ENCODE measurements at places on chromosomes 16 and 17.

- peak; percentile 12 for DNase-seq
Observed at GRCh38 chr17:39264119-39264518, 38.4 kb upstream of the STAC2 start.

GRCh38 chr16:49343291-49343690 lies 30.3 kb upstream of the C16orf78 start:
- no peak for DNase-seq

DNA sequence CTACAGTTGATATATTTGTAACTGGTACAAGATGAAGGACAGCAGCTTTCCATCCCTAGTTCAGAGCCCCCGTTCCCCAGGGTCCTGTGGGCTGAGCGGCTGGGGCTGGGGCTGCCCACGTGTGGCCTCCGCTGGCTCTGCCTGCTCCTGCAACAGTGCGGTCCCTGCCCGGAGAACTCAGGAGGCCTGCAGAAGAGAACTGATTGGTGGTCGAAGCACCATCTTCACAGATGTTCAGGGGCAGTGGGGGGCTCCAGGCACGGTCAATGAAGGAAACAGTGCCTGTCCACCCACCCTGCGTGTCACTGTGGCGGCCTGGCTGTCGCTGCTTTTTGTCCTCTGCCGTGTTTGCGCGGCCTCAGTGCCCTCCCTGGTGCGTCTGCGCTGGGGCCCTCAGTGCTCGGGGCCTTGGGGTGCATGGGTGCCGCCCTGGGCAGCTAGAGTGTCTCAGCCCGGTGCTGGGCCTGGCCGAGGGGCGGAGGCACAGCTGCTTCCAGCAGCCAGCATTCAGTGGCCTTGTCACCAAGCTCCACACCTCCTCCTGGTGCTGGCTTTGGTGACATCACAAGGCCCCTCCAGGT lies 4.2 kb upstream of the NUDT16L1 start:
- DNase-seq = no peak

GRCh38 chr17:43927060-43927864 lies 15.0 kb downstream of the PPY start:
- DNase-seq = no peak

DNA sequence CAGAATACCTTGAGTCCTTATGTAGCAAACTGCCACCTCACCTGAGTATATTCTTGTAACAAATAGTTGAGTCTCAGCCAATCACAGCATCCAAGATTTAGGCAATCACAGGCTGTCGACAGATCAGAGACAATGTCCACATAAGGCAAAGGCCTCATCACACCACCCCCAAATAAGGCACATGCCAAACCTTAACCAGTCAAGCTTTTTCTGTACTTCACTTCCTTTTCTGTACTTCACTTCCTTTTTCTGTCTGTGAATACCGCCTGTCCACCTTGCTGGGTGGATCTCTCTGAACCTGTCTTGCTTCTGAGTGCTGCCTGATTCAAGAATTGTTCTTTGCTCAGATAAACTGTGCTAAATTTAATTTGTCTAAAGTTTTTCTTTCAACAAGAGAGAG lies 210.4 kb upstream of the N4BP1 start:
- DNase-seq = no peak

- no peak for DNase-seq
Observed at GRCh38 chr16:5903153-5903552, 805.6 kb upstream of the EEF2KMT start.

- no peak for DNase-seq
Observed at GRCh38 chr16:54657058-54657708, 273.5 kb upstream of the IRX5 start.

GRCh38 chr17:1947229-1947742 lies 77.8 kb downstream of the RTN4RL1 start:
- no peak for DNase-seq

GRCh38 chr16:8583199-8583598 lies 7.1 kb downstream of the TMEM114 start:
- no peak for DNase-seq

DNA sequence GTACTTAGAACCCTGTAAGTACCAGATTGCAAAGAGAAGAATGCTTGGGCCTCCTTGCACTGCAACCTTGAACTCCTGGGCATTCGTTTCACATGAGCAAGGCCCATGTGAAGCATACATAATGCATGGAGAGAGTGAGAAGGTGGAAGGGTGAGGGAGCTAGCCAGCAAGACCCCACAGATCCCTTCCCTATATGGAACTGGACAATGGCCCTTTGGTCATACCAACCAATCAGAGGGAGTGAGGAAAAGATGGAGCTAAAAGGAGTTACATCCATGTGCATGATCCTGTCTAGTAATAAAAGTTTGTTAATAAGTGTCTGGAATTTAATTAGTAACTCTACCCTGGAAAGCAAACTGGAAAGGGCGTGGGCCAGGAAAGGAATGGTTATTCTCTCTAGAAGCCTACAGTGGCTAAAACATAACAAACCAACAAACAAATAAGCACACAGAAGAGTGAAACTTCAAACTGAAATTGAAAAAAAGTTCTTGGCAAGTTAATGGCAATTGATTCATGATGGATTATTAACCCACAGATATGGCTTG lies 29.6 kb downstream of the DNAH3 start:
- DNase-seq = no peak

DNA sequence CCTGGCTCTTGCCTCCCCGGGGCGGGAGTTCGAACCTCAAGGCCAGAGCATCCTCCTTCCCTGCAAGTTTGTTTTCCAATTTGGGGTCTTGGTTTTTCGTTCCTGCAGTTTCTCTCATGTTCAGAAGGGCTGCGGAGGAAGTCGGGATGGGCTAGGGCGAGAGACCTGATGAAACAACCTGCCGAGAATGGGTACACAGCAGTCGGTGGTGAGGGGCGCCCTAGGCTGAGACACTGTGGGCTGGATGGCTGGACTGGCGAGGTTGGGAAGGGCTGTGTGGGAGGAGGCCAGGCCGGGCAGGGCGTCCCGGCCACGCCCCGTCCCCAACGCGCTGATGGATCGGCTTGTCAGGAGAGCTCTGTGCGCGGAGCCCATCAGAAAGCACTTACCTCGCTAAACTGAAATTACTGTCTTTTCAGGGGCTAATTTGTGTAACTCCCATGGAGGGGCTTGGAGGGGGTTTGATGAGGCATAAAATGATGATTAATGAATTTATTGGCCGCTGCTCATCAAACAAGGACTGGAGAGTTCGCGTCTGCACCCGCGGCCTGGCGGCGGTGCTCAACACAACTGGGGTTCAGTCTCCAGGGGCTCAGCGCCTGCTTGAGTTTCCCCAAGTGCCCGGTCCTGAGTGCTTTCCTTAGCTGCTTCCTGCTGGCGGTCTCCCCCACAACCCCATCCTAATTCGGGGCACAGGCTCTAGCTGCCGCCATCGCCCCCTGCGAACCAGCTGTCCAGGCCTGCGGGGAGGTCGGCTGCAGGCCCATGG lies 9.0 kb downstream of the IRX5 start:
- no peak for DNase-seq

DNA sequence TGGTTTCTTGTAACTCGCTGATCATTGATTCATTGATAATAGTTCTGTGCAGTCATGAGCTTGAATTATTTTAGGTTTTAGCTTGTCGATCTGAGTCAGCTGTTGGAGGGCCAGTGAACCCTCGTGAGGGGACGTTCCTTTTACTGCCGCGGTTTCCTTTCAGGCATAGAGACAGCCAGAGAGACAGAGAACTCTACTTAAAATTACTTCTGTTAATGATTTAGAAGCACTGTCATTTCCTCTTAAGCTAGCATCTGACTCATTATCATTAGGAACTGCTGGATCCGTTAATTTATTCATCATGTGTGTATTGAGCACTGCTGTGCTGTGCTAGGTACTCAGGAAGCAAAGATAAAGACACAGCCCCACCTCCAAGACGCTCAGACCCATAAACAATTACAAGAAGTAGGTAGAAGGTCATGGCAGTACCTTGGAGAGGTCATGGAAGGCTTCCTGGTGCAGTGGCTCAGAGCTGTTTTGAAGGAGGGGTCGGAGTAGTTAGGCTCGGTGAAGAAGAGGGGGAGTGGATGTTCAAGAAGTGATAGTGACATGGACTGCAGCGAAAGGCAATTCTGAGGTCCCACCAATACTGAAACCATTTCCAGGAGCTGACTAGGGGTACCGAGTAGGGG lies 3.3 kb downstream of the PGS1 start:
- no peak for DNase-seq

DNA sequence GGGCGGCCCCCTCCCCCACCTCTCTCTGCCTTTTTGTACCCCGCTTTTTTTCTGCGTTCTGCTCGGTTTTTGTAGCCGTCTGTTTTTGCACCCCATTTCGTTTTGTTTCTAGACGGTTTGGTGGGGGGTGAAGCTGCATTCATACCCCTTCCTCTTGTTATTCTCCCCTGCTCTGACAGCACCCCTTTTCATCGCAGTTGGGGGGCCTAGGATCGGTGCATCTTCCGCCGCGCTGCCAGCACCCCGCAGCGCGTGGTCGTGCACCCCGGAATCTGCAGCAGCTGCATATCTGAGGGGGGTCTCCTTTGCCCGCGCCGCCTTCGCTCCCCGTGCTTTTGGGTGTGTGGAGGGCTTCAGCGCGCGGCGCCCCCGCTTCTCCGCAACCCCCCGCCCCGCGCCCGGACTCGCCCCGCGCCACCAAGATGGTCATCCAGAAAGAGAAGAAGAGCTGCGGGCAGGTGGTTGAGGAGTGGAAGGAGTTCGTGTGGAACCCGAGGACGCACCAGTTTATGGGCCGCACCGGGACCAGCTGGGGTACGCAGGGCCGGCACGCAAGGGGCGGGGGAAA lies 455 bp downstream of the ATP1B2 start:
- DNase-seq = no peak

- DNase-seq = no peak
Observed at GRCh38 chr17:17768424-17769088, 68.2 kb downstream of the SREBF1 start.

DNA sequence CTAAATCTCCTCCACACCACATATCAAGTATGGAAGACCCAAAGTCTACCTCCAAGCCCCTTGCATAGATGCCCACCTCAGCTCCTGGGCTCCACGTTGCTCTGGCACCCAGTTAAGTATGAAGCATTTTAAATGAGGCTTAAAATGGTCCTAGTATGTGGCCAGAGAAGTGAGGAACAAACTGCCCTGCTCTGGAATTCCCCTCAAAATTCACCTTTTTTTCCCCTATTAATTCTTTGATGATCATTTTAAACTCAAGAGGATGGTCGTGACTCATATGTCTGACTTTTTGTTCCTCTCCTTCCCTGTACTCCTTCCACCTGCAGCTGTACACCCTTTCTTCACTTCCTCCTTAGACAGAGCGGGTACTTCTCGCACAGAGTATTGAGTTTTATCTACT lies 234.5 kb upstream of the MYOCD start:
- no peak for DNase-seq

GRCh38 chr17:74832421-74832820 lies 27.3 kb downstream of the GRIN2C start:
- DNase-seq = no peak
